ENCODE measurements at places on chromosomes 12 and 14.

DNA sequence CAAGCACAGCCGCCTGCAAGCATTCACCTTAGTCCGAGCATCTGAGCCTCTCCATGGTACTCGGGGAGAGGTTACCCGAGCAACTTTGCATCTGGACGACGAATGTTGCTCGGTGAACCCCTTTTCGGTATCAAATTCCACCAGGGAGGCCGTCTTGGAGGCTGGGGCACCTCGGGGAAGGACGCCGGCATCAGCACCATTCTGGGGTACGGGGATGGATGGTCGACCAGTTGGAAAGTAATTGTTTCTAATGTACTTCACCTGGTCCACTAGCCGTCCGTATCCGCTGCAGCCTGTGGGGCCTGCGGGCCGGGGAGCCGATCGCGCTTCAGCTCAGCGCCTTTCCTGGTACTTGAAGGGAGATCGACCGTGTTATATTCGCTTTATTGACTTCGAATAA, 161.7 kb upstream of the RTL1 start:
- no peak for DNase-seq

DNA sequence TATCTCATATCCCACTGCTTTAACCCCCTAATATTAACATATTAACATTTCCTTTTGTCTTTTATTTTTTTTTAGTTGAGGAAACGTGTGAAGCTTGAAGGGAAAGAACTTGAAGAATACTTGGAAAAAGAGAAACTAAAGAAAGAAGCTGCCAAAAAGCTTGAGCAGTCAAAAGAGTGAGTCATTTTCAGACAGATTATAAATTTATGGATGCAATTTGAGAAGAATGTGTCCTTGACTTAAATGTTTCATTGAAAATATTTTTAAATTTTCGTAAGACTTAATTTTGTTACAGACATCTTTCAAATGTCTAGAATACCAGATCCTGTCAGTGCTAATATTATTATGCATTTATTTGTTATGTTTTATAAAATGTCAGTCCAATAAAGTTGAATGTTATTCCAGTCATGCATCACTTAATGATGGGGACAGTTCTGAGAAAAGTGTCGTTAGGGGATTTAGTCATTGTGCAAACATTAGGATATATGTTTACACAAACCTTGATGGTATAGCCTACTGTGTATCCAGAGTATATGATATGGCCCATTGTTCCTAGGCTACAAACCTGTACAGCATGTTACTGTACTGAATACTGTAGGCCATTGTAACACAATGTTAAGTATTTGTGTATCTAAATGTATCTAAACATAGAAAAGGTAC, 32.6 kb downstream of the CPSF2 start:
- DNase-seq: no peak

DNA sequence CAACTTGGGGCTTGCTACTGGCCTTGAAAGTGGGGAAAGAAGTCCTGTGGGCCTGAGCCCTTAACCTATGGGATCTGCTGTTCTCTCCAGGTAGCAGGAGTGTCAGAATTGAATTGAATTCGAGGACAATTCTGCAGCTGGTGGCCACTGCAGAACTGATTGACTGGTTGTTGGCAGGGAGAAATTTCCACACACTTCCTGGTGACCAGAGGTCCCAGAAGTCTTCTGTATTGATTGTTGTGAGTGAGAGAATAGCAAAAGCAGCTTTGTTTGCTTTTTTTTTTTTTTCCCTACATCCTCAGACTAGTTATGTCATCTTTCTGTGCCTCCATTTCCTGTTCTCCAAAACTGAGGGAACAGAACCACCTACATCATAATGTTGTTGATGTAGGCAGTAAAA, 64.1 kb downstream of the PRICKLE1 start:
- no peak for DNase-seq

DNA sequence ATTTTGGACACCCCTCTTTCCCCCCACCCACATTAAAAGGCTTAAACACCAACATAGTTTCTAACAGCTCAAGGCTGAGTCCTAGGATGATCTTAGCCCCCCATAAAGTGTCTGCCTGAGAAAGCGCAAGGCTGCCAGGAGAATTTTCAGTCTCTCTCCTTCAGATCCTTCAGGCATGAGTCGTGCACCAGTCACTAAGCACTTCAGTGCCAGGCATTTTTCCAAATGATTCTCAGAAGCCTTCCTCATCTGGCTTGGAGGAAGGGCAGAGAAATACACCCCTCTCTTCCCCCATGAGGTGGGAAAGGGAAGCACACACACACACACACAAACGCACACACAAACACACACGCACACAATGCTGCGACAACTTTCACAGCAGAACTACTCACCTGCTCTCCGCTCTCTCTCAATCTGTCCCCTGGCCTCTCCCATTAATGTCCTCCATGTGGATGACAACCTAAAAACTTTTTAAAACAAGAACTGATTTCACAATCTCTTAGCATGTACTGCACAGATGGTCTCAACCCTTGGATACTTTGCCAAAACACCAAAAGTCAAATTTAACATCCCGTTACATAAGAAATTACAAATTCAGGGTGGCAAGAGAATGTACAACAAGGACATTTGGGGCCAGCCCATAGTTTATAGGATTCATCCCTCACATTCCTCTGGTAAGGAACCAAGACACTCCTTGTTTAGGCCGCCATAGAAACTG, 49.8 kb downstream of the CKAP4 start:
- DNase-seq: no peak

DNA sequence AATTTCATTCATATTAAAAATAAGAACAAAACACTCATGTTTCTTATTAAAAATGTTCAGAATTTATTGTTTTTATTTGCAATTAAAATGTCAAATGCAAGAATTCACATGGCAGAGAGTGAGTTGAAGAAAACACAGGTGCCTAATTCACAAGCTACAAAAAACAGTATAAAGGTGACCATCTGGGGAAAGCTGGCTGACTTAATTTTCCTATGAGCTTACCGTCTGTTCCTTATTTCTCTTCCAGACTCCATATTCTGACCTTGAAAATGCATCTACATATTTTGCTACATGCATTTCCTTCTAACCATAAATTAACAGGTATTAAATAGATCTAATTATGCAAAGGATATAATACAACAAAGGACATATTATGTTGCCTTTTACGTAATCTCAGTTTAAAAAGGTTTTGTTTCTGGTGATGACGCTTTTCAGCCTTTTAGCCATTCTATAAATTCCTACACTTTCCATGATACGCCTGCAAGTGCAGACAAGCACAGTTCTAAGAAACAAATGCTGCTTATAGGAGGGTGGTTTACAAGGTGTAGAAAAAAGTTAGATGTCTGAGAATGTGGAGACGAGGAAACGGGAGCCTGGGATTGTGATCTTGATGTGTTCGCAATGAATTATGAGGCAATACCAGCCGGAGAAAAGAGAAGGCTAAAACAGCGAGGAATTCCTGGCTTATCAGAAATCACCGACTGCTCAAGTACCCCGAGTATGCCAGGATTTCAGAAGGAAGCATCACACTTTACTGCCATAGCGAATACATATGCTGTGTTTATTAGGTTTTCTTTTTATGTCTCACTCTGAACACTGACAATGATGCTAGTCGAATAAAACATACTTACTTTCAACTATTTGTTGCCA, 24.6 kb downstream of the LIN7A start:
- DNase-seq: no peak

DNA sequence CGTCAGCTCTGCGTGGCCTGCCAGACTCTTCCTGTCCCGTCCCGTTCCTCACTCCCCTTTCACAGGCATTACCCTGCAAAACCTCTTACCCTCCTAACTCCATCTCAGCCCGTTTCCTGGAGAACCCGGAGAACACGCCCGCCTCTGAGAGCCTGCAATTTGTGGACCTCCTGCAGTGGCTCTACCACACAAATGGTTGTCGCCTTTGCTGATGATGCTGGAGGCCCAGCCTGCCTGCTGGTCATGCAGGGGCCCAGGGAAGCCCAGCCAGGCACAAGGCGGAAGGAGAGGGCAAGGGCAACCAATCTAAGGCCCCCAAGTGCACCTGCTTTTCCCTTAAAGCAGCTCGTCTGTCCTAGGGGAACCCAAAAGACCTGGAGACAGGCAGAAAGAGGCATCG, 22.5 kb downstream of the RFLNA start:
- no peak for DNase-seq

GRCh38 chr14:85852906-85853305, 323.0 kb downstream of the FLRT2 start:
- no peak for DNase-seq

DNA sequence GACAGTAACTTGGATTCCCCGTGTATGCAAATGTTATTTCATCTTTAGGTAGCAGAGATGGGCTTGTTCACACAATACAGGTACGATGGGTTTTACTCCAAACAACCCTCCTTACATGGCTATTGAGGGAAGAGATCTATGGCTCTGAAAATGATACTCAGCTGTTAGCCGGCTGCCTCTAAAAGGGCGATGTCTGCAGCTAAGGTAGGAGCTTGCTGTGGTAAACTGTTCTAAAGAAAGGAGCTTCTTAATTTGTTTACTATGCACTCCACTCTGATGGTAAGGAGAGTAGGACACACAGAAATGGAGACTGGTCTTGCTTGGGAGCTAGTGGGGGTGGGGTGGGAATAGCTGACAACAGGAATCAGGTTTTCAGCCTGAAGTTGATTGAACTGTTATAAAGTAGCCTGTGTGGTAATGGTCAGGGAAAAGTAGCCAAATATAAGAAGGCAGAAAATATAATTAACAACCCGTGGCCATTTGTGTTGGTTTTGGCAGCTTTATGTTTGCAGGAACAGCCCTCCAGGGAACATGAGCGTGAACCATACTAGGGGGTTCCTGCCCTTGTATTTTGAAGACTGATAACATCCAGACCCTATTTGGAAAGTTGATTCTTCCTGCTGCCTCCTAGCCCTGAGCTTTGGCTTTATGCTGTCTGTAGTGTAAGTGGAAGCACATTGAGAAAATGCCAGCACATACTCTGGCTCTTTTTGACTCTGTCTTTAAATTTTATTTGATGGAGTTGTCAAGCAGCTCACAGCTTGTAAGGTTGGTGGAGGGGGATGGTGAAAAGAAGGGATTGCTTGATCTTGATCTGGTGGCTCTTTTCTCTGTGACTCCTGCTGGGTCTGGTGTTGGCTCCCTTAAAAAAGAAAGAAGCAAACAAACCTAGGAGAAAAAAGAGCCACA, 929.8 kb downstream of the DIO2 start:
- no peak for DNase-seq

GRCh38 chr12:77118696-77119095, 53.3 kb upstream of the E2F7 start:
- DNase-seq: no peak

DNA sequence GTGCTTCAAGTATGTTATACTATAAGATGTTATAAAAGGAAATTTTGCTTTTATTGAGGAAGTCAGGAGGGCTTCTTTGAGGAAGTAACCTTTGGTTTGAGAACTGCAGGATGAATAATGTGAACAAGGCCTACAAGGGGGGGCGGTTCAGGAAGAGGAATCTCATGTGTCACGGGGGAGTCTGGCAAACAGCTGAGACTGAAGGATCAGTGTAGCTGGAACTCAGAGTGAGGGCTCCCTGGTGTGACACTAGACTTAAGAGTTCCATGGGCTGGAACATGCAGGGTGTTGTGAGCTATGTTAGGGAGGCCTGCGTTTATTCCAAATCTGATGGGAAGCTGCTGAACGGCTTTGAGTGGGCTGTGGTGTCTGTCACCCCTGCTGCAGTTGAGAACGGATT, 62.3 kb downstream of the UNC79 start:
- no peak for DNase-seq

DNA sequence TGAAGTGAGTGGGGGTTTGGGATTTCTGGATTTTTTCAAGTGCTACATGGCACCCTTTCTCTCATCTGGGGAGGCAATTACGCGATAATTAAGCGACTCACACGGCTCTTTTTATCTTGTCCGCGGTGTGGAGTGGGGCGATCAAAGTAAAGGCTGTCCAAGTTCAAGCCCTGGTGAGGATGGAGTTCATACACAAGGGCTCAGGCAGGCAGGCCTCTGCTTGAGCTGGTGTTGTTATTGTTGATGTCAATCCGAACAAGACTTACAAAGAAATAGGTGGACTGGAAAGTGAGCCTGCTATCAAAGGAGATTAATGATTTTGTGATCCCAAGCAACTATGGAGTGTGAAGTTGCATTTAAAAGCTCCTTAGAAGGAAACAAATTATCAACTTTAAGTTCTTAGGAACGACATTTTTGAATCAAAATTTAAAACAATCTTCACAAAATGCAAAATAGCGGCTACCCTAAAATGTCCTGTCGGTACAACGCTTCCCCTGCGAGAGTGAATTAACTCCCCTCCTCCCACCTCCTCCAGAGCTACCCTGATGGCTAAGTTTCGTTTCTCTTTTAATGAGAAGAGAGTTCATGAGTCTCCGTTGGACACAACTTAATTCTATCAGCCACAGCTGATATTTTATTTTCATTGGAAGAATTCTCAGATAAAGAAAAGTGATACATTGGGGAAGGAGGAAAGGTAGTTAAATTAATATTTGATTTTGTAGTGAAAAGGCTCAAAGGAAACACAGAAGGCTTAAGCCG, 5.9 kb downstream of the FOXA1 start:
- DNase-seq: no peak

DNA sequence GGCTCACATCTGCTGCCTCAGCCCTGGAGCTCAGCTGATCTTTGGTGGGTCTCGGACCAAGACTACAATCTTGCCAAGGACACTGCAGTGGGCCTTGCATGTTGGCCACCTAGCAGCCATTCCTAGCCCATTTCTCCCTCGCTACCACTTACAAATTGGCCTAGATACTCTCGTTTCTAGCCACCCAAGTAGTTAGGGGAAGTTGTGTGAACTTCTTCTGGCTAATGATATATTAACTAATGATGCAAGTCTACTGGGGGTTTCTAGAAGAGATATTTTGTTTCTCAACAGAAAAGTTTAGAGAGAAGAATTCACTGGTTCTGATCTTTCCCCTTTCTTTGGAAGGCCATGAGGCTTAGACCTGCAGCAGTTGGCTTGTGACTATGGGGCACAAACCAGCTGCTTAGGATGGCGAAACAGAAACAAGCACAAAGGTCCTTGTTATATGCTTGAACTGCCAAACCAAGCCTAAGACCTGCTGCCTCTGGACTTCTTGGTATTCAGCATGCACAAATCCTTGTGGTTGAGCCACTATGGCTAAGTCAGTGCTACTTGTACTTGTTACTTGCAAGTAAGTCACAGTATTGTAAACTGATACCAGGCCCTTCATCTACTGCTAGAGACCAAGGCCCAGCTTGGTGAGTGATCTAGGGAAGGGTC, 30.5 kb upstream of the GPATCH2L start:
- DNase-seq: no peak

DNA sequence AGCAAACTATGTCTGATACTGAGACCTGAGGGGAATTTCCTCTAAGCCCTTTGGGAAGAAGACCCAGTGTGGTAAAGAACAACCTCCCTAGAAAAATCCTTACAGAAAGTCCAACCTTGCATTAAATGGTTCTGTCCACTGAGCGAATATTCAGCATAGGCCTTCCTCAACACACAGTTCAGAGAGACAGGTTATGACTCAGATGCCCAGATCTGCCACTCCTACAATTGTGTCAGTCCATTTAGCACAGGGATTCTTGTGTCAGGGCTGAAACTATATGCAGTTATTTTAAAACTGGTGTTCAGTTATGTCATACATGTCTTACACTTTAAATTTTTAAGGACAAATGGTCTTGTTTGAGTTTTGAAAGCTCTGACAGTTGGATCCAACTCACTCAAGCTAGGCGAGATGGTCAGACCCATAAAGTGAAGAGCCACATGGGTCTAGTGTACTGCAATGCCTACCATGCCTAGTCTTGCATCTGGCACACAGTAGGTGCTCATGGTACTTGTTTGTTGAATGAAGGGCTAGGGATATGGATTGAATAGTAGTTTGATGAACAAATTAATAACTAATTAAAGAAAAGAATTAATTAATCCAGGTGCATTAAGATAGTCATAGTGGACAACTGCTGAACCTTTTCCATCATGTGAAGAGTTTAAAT, 207.5 kb upstream of the PWP1 start:
- DNase-seq: no peak

GRCh38 chr14:23483236-23483854, 13.8 kb downstream of the NGDN start:
- no peak for DNase-seq
